IPS DF 19.7 (cell line): ENCODE measurements at places on chromosomes 1 and 21.

- DNase-seq, result no peak
Observed at GRCh38 chr1:167431909-167432650, 86.2 kb downstream of the CD247 start.

DNA sequence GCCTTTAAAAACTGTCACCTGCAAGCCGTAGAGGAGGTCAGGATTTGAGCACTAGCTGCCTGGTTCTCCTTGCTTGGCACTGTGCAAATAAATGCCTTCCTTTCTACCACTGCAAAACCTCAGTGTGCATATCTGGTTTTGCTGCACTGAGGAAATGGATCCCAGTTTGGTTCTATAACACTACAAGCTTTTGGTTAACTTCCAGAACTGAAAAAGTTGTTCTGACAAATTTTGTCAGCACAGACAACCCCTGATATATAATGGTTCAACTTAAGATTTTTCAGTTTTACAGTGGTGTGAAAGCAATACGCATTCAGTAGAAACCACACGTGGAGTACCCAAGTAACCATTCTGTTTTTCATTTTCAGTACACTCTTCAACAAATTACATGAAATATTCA, 29.8 kb upstream of the GALNT2 start:
- DNase-seq, result no peak

DNA sequence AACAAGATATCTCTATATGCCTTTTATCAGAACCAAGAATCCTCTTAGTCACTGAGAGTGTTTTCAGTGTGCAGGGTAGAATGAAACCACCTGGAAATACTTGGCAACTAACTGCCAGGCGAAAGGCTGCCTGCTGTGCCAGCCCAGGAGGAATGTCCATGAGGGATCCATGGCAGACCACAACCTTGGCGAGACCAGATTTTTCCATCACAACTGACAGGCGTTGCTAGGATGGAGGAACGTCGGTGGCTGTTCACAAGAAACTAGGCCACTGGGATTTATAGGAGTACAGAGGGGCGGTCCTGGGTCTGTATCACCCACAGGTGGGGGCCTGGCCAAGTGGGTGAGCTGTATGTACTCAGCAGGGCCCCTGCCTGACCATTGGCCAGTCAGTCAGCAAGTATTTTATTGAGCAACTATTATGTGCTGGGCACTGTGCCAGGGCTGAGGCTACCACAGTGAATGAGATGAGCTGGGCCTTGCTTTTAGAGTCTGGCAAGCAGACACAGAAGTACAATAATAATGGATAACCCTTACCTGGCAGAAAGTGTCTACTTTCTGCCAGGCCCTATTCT, 199.4 kb downstream of the FOXD2 start:
- no peak for DNase-seq

DNA sequence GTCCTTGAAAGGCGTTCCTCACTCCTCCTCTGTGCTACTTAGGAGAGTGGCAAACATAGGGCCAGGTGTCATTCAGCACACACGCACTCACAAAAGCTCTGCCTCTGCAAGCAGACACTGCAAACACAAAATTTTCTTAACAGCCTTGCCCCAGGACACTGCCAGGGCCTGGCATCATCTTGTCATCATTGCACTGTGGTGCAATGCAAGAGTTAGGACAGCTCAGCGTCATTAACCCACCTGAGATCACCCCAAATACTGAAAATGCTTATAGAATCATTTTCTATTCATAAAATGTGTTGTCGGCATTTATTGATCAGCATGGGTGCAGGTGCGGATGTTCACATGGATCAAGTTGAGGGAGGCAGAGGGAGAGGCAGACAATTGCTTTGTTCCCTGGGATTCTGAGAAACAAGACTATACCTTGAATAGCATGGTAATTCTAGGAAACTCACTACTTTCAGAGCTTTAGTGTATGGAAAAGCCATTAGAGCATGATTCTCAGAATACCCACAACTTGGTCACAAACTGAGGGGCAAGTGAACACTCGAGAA, 3.0 kb downstream of the ADAM30 start:
- no peak for DNase-seq

GRCh38 chr1:178349801-178350200, 147.0 kb downstream of the CLEC20A start:
- no peak for DNase-seq

- no peak for DNase-seq
Observed at GRCh38 chr1:196896355-196896754, 8.5 kb downstream of the CFHR4 start.

DNA sequence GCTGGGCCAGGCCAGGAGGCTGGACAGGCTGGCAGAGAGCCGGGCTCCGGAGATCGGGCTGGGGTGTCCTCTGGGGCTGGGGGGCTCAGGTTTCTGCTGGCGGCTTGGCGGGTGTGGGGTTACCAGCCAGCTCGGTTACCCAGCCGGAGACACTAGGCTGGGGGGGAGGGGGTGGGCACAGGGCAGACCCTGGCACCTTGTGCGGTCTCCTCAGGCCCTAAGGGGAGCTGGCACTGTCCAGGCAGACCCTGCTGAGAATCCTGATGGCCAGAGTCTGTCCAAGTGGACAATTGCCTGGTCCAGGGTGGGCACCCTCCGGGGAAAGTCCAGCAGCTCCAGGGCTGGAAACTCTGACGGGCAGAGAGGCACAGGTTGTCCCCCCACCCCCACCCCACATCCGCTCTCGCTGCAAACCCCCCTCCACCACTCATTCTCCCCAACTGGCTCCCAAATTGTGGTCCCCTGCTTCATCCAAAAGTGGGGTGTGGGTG, 6.7 kb downstream of the ZBTB7B start:
- no peak for DNase-seq

GRCh38 chr1:8970870-8971337, 25.2 kb downstream of the CA6 start:
- no peak for DNase-seq

DNA sequence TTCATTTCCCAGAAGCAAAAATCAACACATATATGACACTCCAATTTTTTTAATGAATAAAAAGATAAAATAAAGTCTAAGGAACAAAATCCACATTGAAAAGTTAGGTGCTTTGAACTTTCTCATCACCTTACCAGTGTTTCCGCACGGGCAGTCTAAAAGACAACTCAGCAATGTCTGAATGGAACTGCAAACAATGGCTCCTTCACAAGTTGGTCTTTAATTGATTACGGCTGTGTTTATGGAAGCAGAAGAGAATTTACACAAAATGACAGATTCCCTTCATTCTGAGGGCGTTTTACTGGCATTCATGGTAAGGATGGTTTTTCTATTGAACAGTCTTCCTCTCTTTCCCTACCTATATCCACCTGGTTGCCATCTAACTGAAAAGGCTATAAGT, 65.0 kb upstream of the RNPC3 start:
- no peak for DNase-seq

DNA sequence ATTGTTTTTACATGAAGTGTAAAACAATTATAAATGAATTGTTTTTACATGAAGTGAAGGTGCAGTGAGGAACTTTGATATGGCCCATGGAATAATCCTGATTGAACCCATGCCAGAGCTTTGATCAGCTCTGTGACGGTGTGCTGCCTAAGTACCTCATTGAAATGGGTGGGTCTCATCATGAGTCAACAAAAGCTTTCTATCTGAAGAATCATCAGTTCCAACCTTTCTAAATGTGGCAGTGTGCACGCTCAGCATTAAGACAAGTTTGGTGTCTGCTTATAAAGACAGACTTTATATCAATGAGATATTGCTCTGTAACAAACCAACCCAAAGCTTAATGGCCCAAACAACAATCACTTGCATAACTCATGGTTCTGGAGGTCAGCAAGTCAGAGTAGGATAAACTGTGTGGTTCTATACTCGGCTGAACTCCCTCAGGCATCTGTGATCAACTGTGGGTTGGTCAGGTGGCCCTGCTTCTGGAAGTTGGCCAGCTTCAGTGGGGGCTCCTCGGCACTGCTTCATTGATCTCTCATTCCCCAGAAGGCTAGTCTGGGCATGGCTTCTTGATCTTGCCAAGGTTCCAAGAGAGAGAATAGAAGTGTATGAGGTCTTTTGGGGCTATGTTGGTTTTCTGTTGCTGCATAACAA, 258.0 kb downstream of the LTN1 start:
- DNase-seq, result no peak

DNA sequence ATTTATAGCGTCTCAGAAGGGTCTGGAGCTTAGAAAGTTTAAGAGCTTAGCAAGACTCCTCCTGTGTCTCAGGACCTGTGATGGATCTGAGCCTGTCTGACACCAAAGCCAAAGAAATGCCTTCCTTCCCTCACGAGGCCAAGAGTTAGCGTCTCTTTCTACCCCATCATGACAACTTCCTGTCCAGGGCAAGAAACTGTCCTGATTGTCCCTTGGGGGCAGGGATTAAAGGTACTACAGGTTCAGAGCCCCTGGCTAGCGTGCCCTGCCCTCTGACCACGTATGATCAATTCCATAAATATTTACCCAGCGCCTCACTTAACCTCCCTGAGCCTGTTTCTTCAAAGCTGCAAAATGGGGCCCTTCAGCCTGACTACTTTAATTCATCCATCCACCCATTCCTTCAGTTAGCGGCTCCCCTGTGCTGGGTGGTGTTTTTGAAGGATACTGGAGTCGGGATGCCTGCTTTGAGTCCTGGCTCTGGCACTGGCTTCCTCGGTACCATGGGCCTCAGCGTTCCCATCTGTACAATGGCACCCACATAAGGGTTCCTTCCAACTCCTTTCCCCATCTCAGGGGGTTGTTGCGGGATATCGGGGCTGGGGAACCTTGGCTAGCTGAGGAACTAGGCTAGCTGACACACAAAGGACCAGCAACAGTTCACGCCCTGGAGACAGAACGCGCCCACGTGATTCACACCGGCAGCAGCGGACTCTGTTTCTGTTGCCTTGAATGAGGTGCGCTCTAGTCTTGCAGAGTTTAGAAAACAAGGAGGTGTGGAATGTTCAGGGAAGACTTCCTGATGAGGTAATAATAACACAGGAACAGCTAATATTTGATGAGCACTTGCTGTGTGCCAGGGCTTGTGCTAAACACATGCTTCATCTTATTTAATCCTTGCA, 23.0 kb upstream of the EPHA2 start:
- no peak for DNase-seq

DNA sequence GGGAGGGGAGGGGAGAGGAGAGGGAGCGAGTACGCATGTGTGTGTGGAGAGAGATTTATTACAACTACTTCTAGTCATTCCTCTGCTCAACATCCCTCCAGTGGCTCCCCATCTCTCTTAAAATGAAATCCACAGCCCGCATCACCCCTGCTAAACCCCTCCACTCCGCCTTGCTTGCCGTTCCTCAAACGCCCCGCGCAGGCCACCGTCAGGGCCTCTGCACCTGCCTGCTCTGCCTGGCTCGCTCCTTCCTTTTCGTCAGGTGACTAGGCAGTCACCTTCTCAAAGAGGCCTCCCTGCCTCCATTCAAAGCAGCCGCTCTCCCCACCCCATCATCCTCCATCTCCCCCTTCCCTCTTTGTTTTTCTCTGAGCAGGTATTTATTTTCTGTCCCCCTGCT, 29.9 kb downstream of the LRRC38 start:
- DNase-seq, result no peak

GRCh38 chr1:12177156-12177998, 10.6 kb downstream of the TNFRSF1B start:
- DNase-seq, result no peak

- DNase-seq, result no peak
Observed at GRCh38 chr1:20358761-20359263, 68.1 kb downstream of the VWA5B1 start.

- no peak for DNase-seq
Observed at GRCh38 chr1:196063294-196063693, 544.9 kb downstream of the KCNT2 start.

DNA sequence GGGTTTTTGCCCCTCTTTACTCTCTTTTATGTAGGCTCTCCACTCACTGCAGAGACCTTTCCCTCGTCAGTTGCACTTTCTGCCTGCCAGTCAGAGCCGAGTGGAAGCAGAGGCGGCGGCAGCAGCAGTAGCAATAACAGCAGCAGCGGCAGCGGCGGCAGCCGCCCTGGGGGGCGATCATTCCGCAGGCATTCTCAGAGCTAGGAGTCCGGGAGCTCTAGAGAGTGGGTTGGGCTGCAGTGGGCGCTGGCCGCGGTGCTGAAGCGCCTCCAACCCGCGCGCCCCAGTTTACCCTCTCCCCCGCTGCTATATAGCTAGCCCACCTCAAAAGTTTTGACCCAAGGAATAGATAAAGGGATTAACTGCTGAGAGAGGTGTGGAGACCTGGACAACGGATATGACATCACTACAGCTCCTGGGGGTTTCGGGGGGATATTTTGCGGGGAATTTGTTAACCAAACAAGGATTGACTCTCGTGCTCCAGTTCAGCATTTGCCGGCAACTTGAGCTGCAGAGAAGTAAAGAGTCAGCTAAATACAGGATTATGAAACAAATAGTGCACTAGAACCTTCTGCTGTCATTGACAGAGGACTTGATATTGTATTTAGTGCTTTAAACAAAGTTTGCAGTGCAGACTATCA, at the start of gene OLFM3:
Gene OLFM3 (minus strand): TSS at position 102 of the 641 bp plus-strand sequence.
- DNase-seq, result peak; percentile 30

- DNase-seq, result no peak
Observed at GRCh38 chr1:94528299-94528698, 13.3 kb downstream of the F3 start.

- no peak for DNase-seq
Observed at GRCh38 chr1:96927125-96927524, 205.5 kb downstream of the PTBP2 start.

GRCh38 chr1:179126338-179127060, 44.6 kb downstream of the TOR3A start:
- DNase-seq, result no peak

DNA sequence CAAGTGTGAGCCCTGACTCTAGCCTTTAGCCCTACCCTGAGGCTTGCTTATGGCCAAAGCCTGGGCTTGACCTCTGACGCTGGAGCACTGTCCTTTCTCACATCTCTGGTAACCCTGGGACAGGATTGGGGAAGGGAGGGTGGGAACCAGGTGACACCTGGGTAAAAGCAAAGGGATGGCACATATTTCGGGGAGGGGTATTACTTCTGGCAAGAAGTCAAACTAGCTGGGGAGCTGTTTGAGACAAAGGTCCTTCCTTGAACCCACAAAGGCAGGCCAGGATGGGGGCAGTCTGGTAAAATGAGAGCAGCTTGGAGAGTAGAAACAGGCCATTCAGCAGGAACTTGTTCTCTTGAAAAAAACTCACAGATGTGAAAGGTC, 2.0 kb downstream of the MOB3C start:
- no peak for DNase-seq

GRCh38 chr1:17558541-17558940, 19.0 kb downstream of the ARHGEF10L start:
- no peak for DNase-seq

GRCh38 chr1:116724765-116725375, 29.4 kb upstream of the CD2 start:
- no peak for DNase-seq

DNA sequence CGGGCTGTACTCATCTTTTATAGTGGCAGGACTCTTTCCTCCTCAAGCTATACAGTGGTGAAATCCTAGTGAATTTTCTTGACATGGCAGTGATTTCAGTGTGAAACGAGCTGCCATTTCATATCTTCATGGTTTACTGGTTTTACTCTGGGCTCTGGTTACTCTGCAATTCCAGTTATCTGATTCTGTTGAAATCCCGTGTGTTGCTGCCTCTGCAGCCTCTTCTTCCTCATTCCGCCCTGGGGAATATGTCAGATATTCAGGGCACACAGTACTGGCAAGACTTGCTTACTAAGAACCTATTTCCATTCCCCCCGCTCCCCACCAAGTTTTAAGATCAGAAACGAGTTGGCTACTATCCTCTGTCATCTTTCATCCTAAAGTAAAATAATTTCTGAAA, 7.9 kb upstream of the OR2B11 start:
- DNase-seq, result no peak

- DNase-seq, result no peak
Observed at GRCh38 chr1:117235863-117236465, 25.2 kb upstream of the VTCN1 start.

GRCh38 chr1:72442262-72442661, 159.9 kb upstream of the NEGR1 start:
- DNase-seq, result no peak
